ENCODE measurements at places on chromosomes 6 and 20.

DNA sequence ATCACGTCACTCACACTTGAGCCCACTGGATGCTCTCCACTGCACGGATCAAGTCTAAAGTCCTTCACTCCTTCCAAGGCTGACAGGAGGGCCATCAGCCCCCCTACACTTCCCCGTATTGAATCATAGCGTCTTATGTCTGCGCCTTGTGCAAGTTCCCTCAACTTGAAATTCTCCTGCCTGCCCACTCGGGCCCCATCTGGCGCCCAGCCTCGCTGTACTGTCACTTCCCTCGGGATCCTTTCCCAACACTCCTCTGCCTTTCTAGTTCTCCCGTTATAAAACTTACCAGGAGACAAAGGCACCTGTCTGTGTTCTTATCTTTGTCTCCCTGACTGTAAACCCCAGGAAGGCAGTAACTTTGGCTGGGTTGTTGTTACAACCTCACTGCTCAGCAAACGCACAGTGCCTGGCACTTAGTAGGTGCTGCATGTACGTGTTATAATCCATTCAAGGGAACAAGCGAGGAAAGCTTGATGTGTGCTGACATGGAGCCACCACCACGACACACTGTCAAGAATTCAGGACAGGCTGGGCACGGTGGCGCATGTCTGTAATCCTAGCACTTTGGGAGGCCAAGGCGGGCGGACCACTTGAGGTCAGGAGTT is 33.8 kb upstream of the ZFAND3 start:
- DNase-seq, result peak; percentile 21

GRCh38 chr20:41068806-41069205 is 40.2 kb downstream of the TOP1 start:
- no peak for DNase-seq

DNA sequence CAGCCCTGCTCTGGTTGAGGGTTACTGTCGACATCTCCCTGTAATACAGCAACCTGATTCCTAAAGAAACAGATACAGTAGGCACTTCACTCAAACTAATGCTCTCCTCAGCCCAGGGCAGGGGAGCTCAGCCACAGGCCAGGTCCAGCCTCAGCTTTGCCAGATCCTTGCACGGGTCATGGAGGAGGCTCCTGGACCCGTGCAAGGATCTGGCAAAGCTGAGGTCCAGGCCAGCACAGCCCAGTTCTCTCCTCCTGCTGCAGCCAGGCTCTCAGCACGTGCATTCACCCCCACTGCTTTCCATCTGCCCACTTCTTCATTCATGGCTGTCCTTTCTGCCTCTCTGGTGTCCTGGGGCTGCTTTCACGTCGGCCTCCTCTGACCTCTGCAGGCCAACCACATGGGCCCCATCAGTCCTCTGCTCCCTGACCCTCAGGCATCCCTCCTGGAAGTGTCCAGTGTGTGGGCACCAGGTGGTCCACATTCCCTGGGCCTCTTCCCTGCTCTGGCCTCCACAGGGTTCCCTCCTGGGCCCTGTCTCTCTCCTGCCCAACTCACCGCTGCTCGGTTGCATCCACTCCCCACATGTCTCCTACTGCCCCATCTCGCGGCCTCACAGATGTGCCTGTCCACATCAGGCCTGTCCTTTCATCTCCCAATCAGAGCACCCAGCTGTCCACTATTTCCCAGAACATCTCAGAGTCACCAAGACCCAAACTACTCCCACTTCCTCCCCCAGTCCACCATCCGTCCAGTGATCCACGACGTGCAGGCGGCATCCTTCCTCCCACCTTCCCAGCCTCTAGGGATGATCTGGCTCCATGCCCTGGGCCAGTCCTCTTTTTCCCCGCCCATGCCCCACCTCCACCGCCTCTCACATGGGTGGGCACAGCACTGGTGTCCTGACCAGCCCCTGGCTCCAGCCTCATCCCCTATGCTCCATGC is 11.8 kb upstream of the CD93 start:
- DNase-seq, result no peak

DNA sequence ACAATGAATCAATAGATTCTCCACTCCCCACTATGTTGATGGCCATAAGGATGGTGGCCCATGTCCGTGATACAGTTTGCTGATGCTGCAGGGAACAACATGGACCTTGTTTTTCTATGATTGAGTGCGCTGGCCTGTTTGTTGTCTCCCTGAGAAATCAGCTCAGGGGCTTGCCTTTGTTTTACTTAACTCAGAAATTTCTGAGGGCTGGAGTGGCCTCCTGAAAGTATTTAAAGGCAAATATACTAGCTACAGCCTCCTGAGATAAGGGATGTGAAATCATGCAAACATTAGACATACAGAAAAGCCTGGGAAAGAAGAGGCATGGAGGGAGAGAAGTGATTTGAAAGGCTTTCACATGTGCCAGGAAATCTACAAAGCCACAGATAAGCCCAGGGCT is 170.3 kb upstream of the FLRT3 start:
- DNase-seq, result no peak

GRCh38 chr6:42369568-42369967 is 82.2 kb downstream of the TRERF1 start:
- no peak for DNase-seq

All from fibroblast of mammary gland (primary cell).